ENCODE measurements at places on chromosomes 3 and 15. TPM values are rescaled to one million over a fixed set of nuclear protein-coding genes. Genes with fewer than 3 reads are reported as not detected.

Gene TGM5
- not detected for total RNA-seq

Gene GOLGA8G
- not detected for total RNA-seq

Gene FAM107A
- total RNA-seq: 10.7 TPM

Gene TMF1
- 32.3 TPM for total RNA-seq

Gene RYR3
- not detected for total RNA-seq

Gene HES1
- total RNA-seq: 42.0 TPM

- H3K4me1 ChIP-seq: peaks cover 12% of the 10 kb centered on the region
- H3K27ac ChIP-seq: no peak overlapping the region
- DNase-seq: peak; percentile 27
Measured at GRCh38 chr3:101825904-101826445, 23.3 kb upstream of the NFKBIZ start.

GRCh38 chr3:194267744-194268653 lies 83.1 kb downstream of the CPN2 start:
- no peak for DNase-seq
- H3K27me3 ChIP-seq: no peaks in the 10 kb centered on the region
- no peaks in the 10 kb centered on the region for H3K36me3 ChIP-seq
- H3K27ac ChIP-seq: no peak overlapping the region

DNA sequence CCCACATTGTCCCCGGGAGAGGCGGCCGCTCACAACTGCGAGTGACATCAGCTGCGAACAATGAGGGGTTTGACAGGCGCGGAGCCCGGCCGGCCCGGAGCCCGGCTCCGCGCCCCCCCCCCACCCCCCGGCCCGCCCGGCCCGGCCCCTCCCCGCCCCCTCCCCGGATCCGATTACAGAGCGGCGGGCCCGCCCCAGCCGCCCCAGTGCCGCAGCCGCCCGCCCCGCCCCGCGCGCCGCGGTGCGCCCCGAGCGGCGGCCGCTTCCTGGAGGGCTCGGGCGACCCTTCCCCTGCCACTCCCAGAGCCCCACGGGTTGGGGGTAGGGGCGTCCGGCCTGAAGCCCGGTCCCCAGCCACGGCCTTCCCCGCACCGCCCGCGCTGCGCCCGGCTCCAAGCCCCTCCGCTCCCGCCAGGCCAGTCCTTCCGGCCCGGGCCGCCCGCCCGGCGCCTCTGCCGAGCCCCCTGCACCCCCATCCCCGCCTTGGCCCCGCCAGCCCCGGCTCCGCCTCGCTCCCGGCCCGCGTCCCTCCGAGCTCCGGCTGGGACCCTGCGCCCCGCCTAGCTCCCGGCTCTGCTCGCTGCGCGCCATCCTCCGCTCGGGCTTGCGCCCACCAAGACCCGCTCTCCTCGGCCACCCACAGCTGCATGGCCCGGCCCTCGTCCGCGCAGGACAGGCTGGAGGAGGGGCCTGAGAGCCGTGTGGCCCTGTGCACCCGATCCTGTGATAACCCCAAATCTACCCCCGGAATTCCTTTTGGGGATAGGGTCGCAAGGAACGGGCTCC lies at the start of gene PCBP4:
Gene PCBP4 (minus strand): TSS at position 71 of the 786 bp plus-strand sequence. CDS start 6,214 bp downstream, outside the sequence.
- peak; percentile 45 for DNase-seq
- H3K4me3 ChIP-seq: peak within 1 kb of the TSS; percentile 68
- peak within 1 kb of the TSS; percentile 59 for H3K27ac ChIP-seq
- peaks cover 4% of the 10 kb centered on the region for H3K4me1 ChIP-seq

GRCh38 chr3:183178833-183179549 lies 16.5 kb upstream of the LAMP3 start:
- peak; percentile 37 for DNase-seq
- H3K36me3 ChIP-seq: no peaks in the 10 kb centered on the region
- H3K4me1 ChIP-seq: peaks cover 5% of the 10 kb centered on the region
- peak overlapping the region; percentile 40 for H3K4me3 ChIP-seq
- peak overlapping the region; percentile 7 for H3K27ac ChIP-seq

DNA sequence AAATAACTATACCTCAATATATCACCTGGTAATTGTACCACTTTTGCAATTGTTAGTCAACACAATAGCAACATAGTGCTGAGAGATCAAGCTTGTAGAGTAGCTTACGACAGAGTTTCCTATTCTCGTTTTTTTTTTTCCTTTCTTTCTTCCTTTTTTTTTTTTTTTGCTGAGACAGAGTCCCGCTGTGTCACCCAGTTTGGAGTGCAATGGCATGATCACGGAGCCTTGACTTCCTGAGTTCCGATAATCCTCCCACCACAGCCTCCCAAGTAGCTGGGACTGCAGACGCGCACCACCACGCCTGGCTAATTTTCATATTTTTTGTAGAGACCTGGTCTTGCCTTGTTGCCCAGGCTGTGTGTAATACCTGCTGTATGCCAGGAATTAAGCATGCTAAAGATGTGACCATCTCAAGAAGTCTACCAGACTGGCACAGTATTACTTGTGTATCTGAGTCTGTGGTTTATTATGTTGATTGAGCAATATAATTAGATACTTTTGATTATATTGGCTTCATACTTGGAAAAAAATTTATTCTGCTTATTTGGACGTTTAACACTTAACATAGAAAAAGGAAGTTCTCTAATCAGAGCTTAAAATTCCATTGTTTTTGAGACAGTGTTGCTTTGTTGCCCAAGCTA lies 3.0 kb downstream of the SELENOT start:
- H3K4me1 ChIP-seq: peaks cover 12% of the 10 kb centered on the region
- no peaks in the 10 kb centered on the region for H3K27me3 ChIP-seq
- H3K4me3 ChIP-seq: no peak overlapping the region
- no peaks in the 10 kb centered on the region for H3K36me3 ChIP-seq
- H3K27ac ChIP-seq: no peak overlapping the region

DNA sequence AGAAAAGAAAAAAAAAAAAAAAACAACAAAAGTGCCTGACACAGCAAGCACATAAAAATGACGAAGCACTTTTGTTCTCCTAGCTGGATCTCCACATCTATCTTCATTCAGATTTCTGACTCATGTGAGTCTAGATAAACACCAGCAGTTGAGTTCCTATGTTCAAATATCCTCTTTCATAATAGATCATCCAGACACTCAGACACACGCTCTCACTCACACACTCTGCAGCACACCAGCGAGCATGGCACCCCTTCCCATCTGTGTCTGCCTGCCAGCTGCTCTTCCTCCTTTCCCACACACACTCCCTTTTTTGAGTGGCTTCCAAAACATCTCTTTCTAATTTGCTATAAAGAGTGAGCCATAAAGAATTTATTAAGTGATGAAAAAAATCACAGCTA lies 19.8 kb upstream of the CELF6 start:
- peak overlapping the region; percentile 57 for H3K27ac ChIP-seq
- H3K4me3 ChIP-seq: no peak overlapping the region
- H3K36me3 ChIP-seq: peaks cover 4% of the 10 kb centered on the region
- peaks cover 7% of the 10 kb centered on the region for H3K4me1 ChIP-seq

GRCh38 chr15:34214135-34214534 lies 4.2 kb upstream of the KATNBL1 start:
- H3K4me3 ChIP-seq: no peak overlapping the region
- no peaks in the 10 kb centered on the region for H3K36me3 ChIP-seq
- no peaks in the 10 kb centered on the region for H3K4me1 ChIP-seq
- no peak for DNase-seq
- H3K27me3 ChIP-seq: no peaks in the 10 kb centered on the region

GRCh38 chr3:54873059-54874010 lies 54.5 kb downstream of the LRTM1 start:
- no peaks in the 10 kb centered on the region for H3K36me3 ChIP-seq
- H3K4me1 ChIP-seq: no peaks in the 10 kb centered on the region
- no peak overlapping the region for H3K4me3 ChIP-seq
- H3K27ac ChIP-seq: no peak overlapping the region

DNA sequence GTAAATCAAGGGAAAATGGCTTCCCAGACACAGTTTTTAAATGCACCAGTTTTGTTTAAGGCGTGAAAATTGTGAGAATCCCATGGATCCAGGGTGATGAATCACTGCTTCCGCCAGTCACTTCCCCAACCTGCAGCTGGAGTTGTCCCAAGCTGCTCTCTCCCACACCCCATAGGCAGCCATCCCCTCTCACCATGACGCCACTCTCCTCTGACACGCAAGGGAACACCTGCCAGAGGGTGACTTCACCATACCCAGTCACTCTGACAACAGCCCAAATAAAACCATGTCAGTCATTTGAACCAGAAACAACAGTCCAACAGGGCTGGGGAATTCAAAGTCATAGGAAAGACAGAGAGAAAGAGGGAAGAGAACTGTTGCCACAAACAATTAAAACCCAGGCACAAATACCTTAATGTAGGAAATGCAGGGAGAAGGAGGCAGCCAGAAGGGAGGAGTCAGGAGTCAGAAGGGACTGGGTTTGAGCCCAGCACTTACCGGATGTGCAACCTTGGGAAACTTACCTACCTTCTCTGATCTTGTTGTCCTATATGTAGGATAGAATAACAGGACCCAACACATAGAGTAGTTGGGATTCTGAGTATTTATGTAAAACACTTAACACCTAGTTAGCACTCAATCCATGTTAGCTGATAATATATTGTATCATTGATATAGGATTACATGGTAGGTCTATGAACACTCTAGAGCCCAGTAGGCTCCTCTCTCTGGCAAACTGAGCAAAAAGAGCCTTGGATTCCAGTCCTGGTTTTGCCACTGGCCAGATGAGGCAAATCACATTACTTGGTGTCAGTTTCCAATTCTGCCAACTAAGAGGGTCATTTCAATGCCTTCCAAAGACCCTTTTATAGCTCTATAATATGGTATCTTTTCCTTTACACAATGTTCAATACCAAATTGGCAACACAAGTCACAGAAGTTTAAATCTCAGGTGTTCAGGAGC lies 326.3 kb upstream of the ICE2 start:
- H3K27me3 ChIP-seq: no peaks in the 10 kb centered on the region
- H3K4me3 ChIP-seq: no peak overlapping the region
- peak; percentile 56 for DNase-seq

GRCh38 chr15:59691194-59691805 lies 2.2 kb upstream of the BNIP2 start:
- H3K27ac ChIP-seq: no peak overlapping the region
- DNase-seq: peak; percentile 78
- H3K4me3 ChIP-seq: no peak overlapping the region
- H3K36me3 ChIP-seq: no peaks in the 10 kb centered on the region
- H3K4me1 ChIP-seq: peaks cover 22% of the 10 kb centered on the region

DNA sequence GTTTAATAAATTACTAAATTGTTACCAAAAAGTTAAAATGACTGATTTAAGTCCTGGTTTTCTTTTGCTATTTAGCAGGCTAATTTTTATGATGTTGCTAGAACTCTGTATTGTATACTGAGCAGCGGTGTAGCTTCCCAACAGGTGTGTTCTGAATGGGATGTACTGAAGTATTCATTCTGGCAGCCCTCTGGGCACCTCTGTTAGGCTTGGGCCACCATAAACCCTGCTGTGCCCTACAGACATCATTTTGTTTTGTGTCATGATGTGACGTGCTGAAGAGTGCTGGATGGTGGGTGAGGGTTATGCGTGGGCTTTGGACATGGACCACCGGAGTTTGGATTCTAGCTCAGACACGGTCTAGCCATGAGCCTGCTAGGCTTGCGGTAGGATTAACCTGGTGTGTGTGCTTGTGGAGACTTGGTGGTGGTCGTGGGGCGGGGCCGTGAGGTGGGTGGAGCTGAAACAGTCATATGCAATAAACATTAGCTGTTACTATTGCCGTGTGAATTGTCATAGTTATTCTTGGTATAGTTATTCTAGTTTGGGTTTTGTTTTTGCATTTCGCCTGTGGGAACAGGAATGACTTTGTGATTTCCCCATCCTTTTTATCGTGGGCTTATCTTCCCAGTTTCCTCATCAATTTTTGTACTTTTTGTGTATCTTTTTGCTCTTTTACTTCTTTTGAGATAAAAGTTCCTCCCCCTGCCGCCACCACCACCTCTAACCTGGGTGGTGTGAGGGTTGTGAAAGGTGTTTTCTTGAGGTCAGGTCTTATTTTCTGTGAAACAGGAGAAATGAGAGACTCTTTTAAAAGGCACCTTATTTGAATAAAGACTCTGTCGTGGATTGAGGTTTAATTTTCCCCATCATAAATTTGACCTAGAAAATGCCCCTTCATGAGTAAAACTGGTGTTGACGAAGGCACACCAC lies 93.7 kb downstream of the MCTP2 start:
- no peak overlapping the region for H3K4me3 ChIP-seq
- no peak overlapping the region for H3K27ac ChIP-seq
- no peaks in the 10 kb centered on the region for H3K27me3 ChIP-seq
- no peak for DNase-seq

GRCh38 chr3:186454881-186455703 lies 89.1 kb downstream of the CRYGS start:
- no peaks in the 10 kb centered on the region for H3K27me3 ChIP-seq
- H3K4me1 ChIP-seq: no peaks in the 10 kb centered on the region
- DNase-seq: no peak
- H3K4me3 ChIP-seq: no peak overlapping the region
- no peaks in the 10 kb centered on the region for H3K36me3 ChIP-seq

DNA sequence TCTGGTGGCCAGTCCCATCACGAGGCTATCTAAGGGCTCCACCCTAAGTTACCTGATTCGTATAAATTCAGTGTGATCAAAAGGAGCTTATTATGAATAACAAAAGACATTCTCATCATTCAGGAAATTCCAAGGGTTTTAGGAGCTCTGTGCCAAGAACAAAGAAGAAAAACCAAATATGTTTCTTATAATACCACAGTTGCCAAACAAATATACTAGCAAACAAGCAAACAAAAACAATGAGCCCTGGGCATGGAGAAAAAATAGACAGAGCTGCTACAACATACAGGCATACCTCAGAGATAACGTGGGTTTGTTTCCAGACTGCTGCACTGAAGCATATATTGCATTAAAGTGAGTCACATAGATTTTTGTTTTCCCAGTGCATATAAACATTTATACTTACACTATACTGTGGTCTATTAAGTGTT lies 20.2 kb upstream of the CFAP161 start:
- no peaks in the 10 kb centered on the region for H3K36me3 ChIP-seq
- H3K27ac ChIP-seq: no peak overlapping the region
- H3K4me1 ChIP-seq: peaks cover 10% of the 10 kb centered on the region
- DNase-seq: peak; percentile 14
- H3K27me3 ChIP-seq: peaks cover 7% of the 10 kb centered on the region
- no peak overlapping the region for H3K4me3 ChIP-seq

GRCh38 chr15:37638116-37638515 lies 296.3 kb upstream of the TMCO5A start:
- no peak overlapping the region for H3K27ac ChIP-seq
- H3K4me3 ChIP-seq: no peak overlapping the region
- no peaks in the 10 kb centered on the region for H3K4me1 ChIP-seq

GRCh38 chr3:134364061-134364935 lies 9.9 kb downstream of the AMOTL2 start:
- DNase-seq: peak; percentile 94
- peaks cover 64% of the 10 kb centered on the region for H3K4me1 ChIP-seq
- H3K4me3 ChIP-seq: no peak overlapping the region
- H3K36me3 ChIP-seq: peaks cover 67% of the 10 kb centered on the region
